ENCODE measurements at places on chromosomes 1 and 21. TPM values are rescaled to one million over a fixed set of nuclear protein-coding genes. Genes with fewer than 3 reads are reported as not detected.

DNA sequence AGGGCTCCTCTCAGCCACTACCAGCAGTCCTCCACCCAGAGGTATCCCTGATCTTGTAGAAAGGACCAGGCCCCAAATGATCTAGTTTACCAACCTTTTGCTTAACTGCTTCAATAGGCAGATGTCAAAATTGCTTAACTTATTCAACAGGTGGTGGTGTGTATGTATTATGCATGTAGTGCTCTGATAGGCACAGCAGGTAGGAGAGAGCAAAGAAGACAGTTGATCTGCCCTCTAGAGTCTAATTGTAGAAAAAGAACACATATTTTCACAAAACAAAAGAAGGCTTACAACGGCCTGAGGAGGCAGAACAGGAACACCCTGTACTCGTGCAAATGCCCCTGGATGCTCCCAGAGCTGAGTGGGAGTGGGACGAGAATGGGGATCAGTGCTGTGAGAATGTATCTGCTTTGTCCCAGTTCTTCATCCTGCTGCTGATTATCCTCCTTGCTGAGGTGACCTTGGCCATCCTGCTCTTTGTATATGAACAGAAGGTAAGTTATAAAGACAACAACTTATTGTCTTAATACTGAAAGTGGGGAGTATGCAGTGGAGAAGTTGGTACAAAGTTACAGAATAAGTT, 21.1 kb downstream of the CD53 start:
- no peaks in the 10 kb centered on the region for H3K27me3 ChIP-seq
- H3K4me1 ChIP-seq = no peaks in the 10 kb centered on the region
- H3K4me3 ChIP-seq = no peak overlapping the region
- H3K27ac ChIP-seq = no peak overlapping the region

DNA sequence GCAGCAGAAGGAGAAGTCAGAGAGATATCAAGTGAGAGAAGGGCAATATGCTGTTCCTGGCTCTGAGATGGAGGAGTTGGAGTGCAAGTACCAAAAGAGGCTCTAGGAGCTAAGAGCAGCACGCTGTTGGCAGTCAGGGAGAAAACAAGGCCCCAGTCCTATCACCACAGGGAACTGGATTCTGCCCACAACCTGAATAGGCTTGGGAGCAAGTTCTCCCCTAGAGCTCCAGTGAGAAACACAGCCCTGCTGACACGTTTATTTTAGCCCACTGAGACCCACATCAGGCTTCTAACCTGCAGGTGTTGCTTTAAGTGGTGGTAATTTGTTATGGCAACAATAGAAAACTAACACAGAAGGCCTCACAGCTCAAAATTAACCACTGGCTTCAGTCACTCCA, 31.8 kb upstream of the ZNF644 start:
- no peak overlapping the region for H3K4me3 ChIP-seq
- DNase-seq = no peak
- H3K27ac ChIP-seq = no peak overlapping the region
- H3K27me3 ChIP-seq = no peaks in the 10 kb centered on the region

DNA sequence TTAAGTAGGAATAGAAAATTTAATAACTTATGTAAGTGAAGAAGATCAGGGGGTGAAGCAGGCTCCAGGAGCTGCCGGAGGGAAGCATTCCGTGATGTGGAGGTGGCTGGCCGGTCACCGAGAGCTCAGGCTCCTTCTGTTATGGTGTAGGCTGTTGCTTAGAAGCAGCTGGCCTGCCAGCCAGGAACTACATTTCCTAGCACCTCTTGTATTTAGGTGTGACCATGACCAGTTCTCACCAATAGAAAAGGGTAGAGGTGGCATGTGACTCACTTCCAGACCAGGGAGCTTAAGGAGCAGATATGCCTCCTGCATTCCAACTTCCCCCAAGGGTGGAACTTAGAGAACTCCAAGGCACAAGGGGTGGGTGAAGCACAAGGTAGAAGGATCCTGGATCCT, 120.7 kb downstream of the ACTL8 start:
- H3K27ac ChIP-seq = no peak overlapping the region
- H3K27me3 ChIP-seq = no peaks in the 10 kb centered on the region
- H3K36me3 ChIP-seq = no peaks in the 10 kb centered on the region
- no peaks in the 10 kb centered on the region for H3K4me1 ChIP-seq
- no peak for DNase-seq
- H3K4me3 ChIP-seq = no peak overlapping the region

- H3K27ac ChIP-seq = no peak overlapping the region
- no peaks in the 10 kb centered on the region for H3K27me3 ChIP-seq
- no peaks in the 10 kb centered on the region for H3K36me3 ChIP-seq
These were observed 744.1 kb upstream of the CHRM3 start for GRCh38 chr1:238642231-238642630.

Gene SEC22B
- polyA plus RNA-seq = 41.5 TPM

Gene NLRP3
- 0.78 TPM for polyA plus RNA-seq

Gene RAB25
- 174 TPM for polyA plus RNA-seq
